Effector CD8-positive, alpha-beta T cell (primary cell): ENCODE measurements at places on chromosomes 16 and 17.

- DNase-seq = no peak
These were observed 29.5 kb upstream of the MSI2 start for GRCh38 chr17:57226793-57227192.

- DNase-seq = no peak
These were observed 24.3 kb downstream of the WSB1 start for GRCh38 chr17:27318228-27318627.

DNA sequence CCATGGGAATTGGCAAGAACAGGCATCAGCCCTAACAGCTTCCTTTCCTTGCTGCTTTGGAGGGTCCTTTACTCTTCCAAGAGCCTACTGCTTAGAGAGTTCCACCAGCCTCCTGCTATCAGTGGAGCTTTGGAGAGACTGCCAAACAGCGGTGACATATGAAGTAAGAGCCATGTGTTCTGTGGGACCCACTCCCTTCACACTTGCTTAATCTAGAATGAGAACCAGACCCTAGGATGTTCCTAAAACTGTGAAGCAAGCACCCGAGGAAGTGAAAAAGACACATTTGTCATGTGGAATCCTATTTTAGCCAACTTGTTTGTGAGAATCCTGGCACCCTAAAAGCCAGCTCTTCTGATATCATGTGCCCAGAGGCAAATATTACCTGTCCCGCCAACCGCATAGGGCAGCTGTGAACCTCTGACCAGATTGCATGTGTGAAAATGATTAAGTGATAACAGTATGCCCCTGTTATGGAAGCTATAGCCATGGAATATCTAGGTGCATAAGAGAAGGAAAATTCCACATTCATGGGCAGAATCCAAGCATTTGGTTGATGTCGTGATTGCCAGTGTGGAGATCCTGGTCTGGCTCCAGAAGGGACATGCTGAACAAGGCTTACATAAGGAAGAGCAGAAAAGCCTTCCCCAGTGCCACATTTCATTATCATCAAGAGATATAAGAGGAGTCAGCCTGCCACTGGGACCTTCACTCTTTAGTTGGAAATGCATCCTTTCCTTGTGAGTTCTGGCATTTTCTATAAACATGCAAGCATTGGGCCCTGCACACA lies 18.7 kb downstream of the RCVRN start:
- no peak for DNase-seq

DNA sequence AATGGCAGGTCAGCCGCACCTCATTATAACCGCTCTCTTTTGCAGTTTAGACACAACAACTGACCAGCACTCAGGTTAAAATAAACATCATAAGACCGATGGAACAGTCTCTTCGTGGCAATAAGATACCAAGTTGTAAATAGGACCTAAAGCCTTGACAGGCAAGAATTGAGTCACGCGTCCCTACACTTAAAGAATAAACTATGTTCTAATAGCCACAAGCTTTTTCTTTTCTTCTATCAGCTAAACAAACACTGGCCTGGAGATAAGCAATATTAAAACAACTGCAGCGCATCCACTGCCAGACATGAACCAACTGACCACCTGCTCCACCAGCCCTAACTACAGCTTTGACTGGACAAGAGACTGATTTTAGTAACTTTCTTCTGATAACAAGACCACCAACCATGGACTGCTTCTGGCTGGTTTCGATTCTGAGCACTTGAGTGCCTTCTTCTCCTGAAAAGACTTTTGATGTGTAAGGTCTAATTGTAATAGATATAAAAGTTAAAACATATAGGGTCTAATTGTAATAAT lies 17.5 kb downstream of the SLFN12L start:
- no peak for DNase-seq

DNA sequence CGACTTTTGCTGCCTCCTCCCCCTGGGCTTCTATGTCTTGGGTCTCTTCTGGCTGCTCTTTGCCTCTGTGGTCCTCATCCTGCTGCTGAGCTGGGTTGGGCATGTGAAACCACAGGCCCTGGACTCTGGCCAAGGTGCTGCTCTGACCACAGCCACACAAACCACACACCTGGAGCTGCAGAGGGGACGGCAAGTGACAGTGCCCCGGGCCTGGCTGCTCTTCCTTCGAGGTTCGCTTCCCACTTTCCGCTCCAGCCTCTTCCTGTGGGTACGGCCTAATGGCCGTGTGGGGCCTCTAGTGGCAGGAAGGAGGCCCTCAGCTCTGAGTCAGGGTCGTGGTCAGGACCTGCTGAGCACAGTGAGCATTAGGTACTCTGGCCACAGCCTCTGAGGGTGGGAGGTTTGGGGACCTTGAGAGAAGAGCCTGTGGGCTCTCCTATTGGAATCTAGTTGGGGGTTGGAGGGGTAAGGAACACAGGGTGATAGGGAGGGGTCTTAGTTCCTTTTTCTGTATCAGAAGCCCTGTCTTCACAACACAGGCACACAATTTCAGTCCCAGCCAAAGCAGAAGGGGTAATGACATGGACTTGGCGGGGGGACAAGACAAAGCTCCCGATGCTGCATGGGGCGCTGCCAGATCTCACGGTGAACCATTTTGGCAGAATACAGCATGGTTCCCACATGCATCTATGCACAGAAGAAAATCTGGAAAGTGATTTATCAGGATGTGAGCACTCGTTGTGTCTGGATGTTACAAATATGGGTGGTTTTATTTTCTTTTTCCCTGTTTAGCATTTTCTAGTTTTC lies 2.3 kb downstream of the GP1BA start:
- DNase-seq = no peak

GRCh38 chr17:77958716-77959125 lies 218 bp downstream of the TNRC6C start:
- no peak for DNase-seq
